ENCODE measurements at places on chromosomes 3 and 15.

DNA sequence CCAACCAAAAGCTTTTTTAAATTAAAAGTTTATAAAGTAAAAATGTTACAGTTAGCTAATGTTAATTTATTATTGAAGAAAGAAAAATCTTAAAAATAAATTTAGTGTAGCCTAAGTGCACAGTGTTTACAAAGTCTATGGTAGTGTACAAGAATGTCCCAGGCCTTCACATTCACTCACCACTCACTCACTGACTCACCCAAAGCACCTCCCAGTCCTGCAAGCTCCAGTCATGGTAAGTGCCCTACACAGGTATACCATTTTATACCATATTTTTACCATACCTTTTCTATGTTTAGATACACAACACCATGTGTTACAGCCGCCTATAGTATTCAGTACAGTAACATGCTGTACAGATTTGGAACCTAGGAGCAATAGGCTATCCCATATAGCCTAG lies 29.1 kb downstream of the SSR3 start:
- no peak for DNase-seq

- no peak for DNase-seq
Observed at GRCh38 chr15:75213768-75214221, 12.1 kb downstream of the C15orf39 start.

GRCh38 chr3:55923626-55924025 lies 436.5 kb upstream of the WNT5A start:
- no peak for DNase-seq

- DNase-seq, result no peak
Observed at GRCh38 chr3:73107676-73108187, 46.3 kb downstream of the EBLN2 start.

DNA sequence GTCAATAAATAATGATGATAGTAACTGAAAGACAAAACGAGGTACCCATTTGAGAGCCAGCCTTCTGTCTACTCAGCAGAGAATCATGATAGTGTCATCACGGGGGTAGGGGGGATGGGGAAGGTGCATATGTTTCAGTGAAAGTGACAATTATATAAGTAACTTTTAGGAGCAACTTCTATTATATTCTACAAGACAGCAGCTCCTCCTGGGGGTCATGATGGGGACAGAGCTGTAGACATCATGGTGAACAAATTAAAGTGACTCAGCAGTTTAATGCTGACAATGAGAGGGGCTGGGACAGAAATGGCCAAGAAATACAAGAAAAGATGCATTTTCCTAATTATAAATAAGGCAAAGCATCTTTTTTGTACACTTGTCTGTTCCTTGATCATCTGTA lies 11.8 kb downstream of the CAPN3 start:
- DNase-seq, result no peak

DNA sequence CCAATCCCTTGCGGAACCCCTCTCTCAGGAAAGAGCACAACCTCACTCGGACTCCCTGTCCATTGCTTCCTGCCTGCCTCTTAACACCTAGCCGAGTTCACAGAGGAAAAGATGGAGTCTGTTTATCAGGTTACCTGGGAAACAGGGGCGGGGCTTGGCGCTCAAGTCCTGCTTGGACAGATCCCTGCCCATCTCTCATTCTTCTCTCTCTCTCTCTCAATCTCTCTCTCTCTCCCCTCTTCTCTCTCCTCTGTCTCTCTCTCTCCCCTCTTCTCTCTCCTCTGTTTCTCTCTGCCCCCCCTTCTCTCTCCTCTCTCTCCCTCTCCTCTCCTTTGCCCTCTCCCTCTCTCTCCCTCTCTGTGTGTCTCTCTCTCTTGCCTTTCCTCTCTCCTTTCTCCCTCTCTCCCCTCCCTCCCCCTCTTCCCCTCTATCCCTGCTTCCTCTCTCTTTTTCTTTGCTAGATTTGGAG lies at the start of gene EFHB:
Gene EFHB (minus strand): TSS at position 120 of the 469 bp plus-strand sequence. CDS start 199 bp downstream, outside the sequence.
- no peak for DNase-seq

- no peak for DNase-seq
Observed at GRCh38 chr15:68344600-68344999, 67.1 kb downstream of the FEM1B start.

GRCh38 chr15:29289173-29289572 lies 19.6 kb upstream of the NSMCE3 start:
- no peak for DNase-seq

DNA sequence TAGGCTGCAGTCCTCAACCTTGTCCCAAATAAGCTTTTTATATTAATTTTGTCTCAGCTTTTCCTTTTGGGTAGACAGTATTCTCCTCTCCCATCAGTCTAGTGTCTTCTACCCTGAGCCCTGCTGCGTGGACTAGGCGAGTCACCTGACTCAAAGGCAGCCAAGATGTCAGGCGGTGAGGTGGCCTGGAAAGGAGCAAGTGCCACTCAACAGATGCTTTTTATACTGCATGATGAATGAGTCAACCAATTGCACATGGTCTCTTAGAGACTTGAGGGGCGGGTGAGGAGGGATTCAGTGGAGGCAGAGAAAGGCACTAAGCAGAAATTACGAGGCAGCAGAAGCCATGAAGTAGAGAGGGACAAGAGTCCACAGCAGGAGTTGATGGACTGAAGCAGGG lies 95.9 kb downstream of the FRMD4B start:
- DNase-seq, result no peak

- no peak for DNase-seq
Observed at GRCh38 chr3:190426806-190427507, 22.7 kb downstream of the TMEM207 start.

GRCh38 chr3:129336093-129336706 lies 57.5 kb downstream of the HMCES start:
- no peak for DNase-seq

DNA sequence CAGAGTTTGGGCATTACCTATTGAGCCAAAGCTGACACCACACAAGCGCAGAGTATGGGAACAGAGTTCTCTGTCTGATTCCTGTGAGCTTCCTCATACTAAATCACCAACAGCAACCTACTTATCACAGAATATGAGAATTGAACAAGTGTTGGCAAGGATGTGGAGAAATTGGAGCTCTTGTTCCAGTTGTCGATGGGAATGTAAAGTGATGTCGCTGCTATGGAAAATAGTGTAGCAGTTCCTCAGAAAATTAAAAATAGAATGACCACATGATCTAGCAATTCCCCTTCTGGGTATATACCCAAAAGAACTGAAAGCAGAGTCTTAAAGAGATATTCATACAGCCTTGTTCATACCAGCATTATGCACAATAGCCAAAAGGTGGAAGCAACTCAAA lies 33.4 kb downstream of the CD86 start:
- no peak for DNase-seq

Data from activated gamma-delta T cell treated with anti-CD3 and anti-CD28 coated beads, Interleukin-2, amount 50 U/mL, for 16 hours (primary cell).